Stimulated activated CD8-positive, alpha-beta memory T cell treated with anti-CD3 and anti-CD28 coated beads, Interleukin-15, amount 100 ng/mL, for 1 hour (primary cell): ENCODE measurements at places on chromosomes 7 and 10.

GRCh38 chr10:14736600-14737081 lies 38.1 kb downstream of the FAM107B start:
- no peak for DNase-seq

GRCh38 chr10:26637521-26638275 lies 59.8 kb upstream of the PDSS1 start:
- no peak for DNase-seq

DNA sequence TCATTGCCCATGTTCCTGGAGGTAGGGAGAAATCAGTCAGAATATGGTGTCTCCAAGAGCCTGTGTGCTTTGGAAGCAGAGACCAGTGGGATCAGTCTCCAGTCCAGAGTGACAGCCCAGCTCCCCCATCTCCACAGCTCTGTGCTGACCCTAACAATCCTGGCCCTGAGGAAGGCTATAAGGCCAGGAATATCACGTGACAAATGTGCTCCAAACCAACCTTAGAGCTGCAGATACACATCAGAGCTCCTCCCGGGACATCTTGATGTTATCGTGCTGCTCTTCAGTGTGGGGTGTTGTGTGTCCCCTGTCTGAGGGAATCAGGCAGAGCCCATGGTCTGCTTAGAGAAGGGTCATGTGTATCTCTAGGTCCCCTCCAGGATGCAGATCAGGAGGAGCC lies 15.2 kb downstream of the DMBT1 start:
- no peak for DNase-seq

DNA sequence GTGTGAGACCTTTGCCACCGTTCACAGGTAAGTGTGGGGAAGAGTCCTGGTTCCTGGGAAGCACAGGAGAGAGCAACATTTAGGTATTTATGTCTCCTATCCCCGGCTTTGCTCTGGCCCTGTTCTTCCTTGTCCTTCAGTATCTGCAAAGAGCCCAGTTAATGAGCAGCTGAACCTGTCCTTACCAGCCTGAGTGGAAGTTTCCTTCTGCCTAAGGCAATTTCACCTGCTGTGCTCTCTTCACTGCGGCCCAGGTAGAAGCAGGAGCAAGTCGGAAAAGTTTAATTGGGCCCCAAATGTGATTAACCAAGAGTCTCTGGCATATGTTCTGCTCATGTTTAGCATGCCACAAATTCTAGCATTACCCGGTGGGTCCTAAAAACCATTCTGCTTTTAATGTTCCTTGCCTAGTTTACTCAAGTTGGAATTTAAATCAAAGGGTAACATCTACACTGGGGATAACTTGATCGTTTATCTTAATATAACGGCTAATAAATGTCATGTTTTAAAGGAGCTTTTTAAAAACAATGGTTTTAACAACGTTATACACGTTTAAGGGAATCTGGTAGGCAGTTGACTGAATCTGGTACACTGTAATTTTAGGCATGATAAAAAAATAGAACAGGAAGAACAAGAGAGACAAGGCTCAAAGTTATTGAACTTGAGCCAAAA lies 817.1 kb downstream of the TYW1 start:
- no peak for DNase-seq

GRCh38 chr7:26673271-26673670 lies 191.1 kb downstream of the SKAP2 start:
- no peak for DNase-seq

- DNase-seq, result no peak
Observed at GRCh38 chr10:21020545-21020944, 123.4 kb upstream of the NEBL start.

- no peak for DNase-seq
Observed at GRCh38 chr10:19629567-19629966, 186.7 kb upstream of the PLXDC2 start.

DNA sequence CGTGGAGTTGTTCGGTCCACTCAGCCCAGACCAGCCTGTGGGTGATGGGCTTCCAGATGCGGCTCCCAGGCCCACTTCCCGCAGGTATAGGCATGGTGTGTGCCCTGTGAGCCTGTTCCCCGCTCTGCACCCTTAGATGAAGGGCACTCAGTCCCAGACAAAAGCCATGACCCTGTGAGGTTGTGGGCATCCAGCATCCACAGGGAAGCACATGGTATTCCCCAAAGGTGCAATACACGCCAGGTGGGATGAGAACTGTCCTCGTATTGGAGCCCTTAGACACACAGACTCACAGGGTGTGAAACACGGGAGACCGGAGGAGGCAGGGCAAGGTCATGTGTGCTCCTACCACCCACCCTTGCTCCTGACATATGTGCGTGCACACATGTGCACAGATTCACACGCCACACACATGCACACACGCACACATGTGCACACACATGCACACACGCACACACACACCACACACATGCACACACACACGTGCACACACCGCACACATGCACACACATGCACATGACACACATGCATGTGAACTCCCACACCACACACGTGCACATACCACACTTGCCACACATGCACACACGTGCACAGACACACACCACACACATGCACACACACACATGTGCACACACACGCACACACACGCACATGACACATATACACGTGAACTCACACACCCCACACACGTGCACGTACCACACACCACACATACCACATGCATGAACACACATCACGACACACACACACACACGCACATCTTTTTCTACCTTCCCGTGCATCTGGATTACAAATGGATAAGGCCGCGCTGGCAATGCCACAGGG lies 319.4 kb downstream of the WDR37 start:
- DNase-seq, result no peak

DNA sequence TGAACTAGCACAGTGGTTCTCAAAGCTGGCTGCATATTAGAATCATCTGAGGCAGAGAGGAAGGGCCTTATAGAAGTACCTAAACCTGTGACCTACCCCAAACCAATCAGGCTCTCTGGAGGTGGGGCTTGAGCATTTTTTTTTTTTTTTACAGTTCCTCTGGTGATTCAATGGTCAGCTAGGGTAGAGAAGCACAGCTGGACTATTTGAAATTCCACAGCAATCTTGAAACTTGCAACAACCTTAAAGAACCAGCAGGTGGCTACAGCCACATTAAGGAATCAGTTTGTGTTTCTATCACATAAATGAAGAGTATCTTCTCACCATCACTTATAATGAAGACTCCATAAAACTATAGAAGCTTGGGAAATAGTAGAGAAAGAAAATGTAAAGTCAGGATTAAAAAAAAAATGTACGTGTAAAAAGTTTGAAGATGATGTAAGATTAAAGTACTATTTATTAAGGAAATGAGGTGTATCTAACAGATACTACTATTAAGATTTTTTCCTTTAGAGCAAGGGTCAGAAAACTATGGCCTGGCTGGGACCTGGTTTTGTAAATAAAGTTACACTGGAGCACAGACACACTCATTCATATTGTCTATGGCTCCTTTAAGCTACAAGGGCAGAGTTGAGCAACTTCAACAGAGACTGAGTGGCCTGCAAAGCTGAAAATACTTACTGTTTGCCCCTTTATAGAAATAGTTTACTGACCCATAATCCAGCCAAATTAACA lies 3.8 kb downstream of the RTKN2 start:
- no peak for DNase-seq

- no peak for DNase-seq
Observed at GRCh38 chr10:57664815-57665214, 602.9 kb downstream of the IPMK start.

DNA sequence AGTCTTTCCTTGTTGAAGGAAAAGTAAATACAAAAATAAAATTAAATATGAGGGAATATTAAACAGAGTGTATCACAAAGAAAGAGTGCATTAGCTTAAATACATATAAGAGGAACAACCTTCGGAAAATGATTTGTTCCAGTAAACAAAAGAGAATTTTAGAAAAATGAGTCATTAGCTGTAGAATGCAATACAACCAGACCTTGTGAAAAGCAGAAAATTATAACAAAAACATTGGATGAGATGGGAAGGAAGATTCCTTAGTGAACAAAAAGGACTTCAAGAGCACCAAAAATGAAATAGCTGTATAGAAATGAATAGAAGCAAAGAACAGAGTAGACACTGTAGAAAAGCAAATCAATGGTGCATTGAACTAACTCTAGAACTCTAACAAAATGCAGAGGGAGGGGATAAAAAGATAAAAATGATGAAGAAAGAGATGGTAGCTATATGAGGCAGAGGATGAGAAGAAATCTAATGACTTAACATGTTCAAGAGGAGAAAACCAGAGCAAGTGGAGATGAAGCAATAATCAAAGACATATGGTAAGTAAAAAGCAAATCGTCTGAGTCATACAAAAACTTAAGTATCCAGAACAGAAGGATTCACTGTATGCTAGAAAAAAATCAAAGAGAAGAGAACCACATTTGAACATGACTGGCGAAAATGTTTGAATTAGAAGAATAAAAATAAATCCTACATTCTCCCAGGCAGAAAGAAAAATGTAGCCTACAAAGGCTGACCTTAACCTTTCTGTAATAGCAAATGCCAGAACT lies 190.5 kb downstream of the TMEM26 start:
- no peak for DNase-seq

GRCh38 chr7:66741-67140 lies 125.6 kb upstream of the FAM20C start:
- no peak for DNase-seq

- no peak for DNase-seq
Observed at GRCh38 chr10:33335551-33335800, 1.0 kb upstream of the NRP1 start.

DNA sequence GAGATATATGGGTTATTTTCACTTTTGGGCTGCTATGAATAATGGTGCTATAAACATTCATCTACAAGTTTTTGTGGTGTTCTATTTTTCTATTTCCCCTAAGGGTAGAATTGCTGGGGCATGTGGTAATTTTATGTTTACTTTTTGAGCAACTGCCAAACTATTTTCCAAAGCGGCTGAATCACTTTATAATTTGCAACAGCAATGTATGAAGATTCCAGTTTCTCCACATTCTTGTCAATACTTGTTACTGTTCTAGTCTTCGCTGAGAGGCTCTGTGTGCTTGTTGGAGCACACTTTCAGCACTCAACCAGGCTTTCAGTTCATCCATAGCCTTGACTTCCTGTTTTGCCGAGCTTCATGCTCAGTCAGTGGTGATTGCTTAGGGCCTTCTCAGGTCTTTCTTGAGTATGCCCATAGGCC lies 39.0 kb downstream of the ADK start:
- no peak for DNase-seq

DNA sequence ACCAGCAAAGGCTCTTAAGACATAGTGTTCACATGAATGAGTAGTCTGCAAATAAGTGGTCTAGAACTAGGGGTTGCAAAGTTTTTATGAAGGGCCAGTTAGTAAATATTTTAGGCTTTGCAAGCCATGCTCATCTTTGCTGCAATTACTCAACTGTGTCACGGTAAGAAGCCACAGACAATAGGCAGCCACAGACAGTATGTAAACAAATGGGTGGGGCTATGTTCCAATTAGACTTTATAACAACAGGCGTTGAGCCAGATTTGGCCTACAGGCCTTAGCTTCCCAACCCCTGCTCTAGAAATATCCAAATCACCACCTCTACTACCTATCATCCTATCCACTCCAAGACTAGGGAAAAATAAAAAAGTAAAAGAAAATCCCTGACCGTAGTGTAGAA lies 9.2 kb downstream of the IKZF5 start:
- no peak for DNase-seq

- DNase-seq, result no peak
Observed at GRCh38 chr7:15462721-15463389, 99.0 kb downstream of the AGMO start.

- no peak for DNase-seq
Observed at GRCh38 chr10:45468079-45468478, 94.1 kb downstream of the ALOX5 start.

DNA sequence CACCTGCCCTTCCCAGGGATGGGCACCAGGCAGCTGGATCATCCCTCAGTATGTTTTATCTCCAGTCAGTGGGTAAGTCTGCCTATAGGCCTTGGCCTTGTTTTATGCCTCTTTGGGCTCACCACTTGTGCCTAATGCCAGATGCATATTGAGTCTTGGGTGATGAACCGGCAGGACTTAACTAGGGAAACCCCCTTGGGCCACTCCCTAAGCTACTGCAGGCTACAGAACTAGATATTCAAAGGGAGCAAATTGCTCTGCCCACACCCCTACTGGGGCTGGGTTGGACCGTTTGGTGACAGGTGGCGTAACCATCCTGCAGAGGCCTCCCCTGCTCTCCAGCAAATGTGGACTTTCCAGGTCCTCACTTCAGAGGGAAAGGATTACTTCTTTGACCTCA lies 115.7 kb upstream of the GDF10 start:
- no peak for DNase-seq

DNA sequence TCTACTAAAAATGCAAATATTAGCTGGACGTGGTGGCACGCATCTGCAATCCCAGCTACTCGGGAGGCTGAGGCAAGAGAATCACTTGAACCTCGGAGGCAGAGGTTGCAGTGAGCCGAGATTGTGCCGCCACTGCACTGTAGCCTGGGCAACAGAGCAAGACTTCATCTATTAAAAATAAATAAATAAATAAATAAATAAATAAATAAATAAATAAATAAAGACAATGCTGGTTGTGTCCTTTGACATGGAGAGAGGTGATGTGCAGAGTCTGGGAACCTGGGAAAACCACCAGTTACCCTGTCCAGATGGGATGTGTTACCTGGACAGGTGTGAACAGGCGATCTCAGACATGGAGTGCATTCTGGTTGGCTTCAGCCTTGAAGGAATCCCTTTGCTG lies 102.5 kb downstream of the COBL start:
- no peak for DNase-seq

DNA sequence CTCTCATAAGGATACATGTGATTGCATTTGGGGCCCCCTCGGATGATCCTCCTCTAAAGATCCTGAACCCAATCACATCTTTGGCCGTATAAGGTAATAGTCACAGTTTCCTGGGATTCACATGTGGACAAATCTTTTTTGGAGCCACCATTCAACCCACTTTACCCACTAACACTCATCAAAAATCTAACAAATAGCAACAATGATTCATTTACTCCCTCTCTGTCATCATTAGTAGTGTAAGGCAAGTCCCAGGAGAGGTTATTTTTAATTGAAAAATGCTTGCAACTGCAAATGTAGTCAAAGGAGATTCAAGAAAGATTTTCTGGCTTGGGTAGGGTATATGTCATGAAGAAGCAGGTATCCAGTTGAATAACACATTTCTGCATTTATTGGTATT lies 9.9 kb upstream of the SMKR1 start:
- no peak for DNase-seq

- DNase-seq, result no peak
Observed at GRCh38 chr10:1280466-1281404, 224.6 kb downstream of the WDR37 start.

DNA sequence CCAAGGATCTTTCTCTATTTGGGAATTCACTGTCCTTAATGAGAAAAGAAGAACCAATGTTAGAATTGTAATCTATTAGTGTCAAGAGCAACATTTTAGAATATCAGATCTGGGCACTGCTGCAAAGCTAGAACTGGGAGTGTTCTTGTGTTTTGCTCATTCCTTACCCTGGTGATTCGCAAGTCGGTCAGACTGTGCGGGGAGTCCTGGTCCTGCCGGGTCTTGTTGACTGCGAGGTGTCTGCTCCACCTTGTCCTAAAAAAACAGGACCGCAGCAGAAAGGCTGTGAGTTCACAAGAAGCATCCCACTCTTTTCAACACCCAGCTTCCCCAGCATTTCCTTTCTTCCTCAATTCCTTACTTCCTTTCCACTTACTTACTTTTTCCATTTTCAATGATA lies 79.0 kb downstream of the GRB10 start:
- no peak for DNase-seq
